ENCODE measurements at places on chromosomes 7 and 10. TPM values are rescaled to one million over a fixed set of nuclear protein-coding genes. Genes with fewer than 3 reads are reported as not detected.

- DNase-seq: no peak
Measured at GRCh38 chr7:12386313-12386740, 17.3 kb downstream of the VWDE start.

- peak; percentile 63 for DNase-seq
Measured at GRCh38 chr10:17880601-17881000, 71.1 kb upstream of the SLC39A12 start.

GRCh38 chr10:85558533-85558932 is 808.1 kb downstream of the GRID1 start:
- DNase-seq: no peak

- no peak for DNase-seq
Measured at GRCh38 chr7:10070899-10071298, 902.8 kb upstream of the PHF14 start.

GRCh38 chr10:80275756-80276155 is 13.7 kb downstream of the MAT1A start:
- no peak for DNase-seq

DNA sequence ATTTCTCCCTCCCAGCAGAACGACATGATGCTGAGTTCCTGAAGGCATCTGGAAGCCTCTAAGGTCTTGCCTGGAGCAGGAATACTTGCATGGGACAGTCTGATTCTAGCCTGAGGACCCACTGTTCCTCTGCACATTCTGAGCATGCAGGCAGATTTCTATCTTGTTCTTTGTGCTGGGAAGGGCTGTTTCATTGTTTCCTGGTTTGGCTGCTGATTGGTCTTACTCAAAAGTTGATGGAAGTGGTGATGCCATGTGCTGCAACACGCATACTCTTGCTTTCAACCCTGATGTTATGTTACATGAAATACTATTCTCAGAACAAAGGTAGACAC is 307.0 kb downstream of the GATA3 start:
- DNase-seq: no peak

DNA sequence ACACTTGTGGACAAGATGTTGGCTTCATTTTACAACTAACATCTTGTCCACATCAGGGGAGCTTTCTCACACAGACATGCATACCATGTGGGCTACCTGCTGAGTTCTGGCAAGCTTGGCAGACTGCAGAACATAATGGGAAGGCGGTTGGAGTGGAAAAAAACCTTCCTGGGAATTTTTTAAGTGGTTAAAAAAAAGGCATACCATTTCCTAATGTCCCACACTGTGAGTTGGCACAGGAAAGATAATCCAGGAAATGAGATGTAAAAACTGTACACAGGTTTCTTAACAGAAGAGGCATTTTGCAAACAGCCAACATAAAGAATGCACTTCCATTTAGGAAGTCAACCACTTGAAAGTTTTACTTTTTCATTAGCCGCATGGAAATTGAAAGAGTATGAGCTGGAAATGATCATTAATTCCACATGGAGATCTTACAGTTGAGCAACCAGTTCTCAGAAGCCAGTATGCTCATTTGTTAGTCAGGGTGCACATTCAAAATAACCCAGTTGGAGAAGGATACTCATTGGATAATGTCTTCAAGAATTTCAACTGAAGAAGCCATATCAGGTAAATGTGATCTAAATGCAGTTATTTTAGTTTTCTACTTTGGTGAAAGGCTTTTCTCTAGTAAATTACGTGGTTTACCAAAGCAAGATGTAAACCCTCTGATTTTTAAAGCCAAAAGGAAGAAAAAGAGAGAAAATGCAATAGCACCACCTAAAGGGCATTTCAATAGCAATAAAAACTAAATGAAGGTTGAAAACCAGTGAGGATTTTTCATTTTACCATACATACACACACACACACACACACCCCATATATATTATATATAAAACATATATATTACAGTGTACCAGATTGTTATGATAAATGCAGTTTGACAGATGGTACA is 194.0 kb downstream of the TAX1BP1 start:
- no peak for DNase-seq

DNA sequence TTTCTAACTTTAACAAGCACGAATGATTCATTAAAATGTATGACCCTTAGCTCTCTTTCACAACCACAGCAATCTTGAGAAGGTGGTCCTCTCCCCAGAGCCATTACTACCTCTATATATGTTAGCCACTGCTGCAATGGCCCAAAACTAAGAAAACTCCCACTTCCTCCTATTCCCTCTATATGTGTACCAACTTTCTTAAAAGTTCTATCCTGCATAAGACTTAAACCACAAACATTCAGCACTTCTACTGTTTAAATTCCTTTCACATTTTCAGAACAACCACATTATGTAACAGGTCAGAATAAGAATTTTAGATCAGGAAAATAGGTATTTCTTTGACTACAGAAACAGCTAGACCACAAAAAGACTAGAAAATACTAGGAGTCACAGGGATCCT is 36.2 kb downstream of the WASL start:
- no peak for DNase-seq

The IFIT1B gene
- not detected for total RNA-seq

The DLX6 gene
- 1.1 TPM for total RNA-seq
